Activated naive CD4-positive, alpha-beta T cell treated with anti-CD3 and anti-CD28 coated beads, Interleukin-2, amount 10 ng/mL, durations not matched to agents 5 hours and 36 hours (primary cell): ENCODE measurements at places on chromosomes 6 and 20. TPM values are rescaled to one million over a fixed set of nuclear protein-coding genes. Genes with fewer than 3 reads are reported as not detected.

HLA-F gene
- total RNA-seq, result 312 TPM

PRR18 gene
- total RNA-seq, result not detected

RSPO3 gene
- not detected for total RNA-seq

OR2B2 gene
- total RNA-seq, result not detected

RAB32 gene
- not detected for total RNA-seq

TREM2 gene
- not detected for total RNA-seq

C6orf89 gene
- 43.9 TPM for total RNA-seq

CALHM6 gene
- total RNA-seq, result 15.9 TPM

C6orf132 gene
- total RNA-seq, result not detected

SMLR1 gene
- not detected for total RNA-seq

TPX2 gene
- 107 TPM for total RNA-seq

SLPI gene
- not detected for total RNA-seq

GHRH gene
- total RNA-seq, result not detected

TAAR9 gene
- total RNA-seq, result not detected

ULBP1 gene
- total RNA-seq, result 0.82 TPM

GSTA2 gene
- not detected for total RNA-seq

SRMS gene
- total RNA-seq, result not detected

MTFR2 gene
- total RNA-seq, result 12.7 TPM

TMC2 gene
- not detected for total RNA-seq

APOBEC2 gene
- total RNA-seq, result not detected

PRND gene
- not detected for total RNA-seq

C20orf144 gene
- 0.18 TPM for total RNA-seq

TREML2 gene
- total RNA-seq, result 36.5 TPM

NKAPL gene
- total RNA-seq, result not detected

MCM9 gene
- 14.9 TPM for total RNA-seq

PTK7 gene
- 1.2 TPM for total RNA-seq

GJA10 gene
- not detected for total RNA-seq

LHFPL5 gene
- not detected for total RNA-seq

HMGN3 gene
- total RNA-seq, result 48.0 TPM

ACOT13 gene
- 13.4 TPM for total RNA-seq
